ENCODE measurements at places on chromosomes 6 and 20. TPM values are rescaled to one million over a fixed set of nuclear protein-coding genes. Genes with fewer than 3 reads are reported as not detected.
A peak's percentile ranks its signal among the peaks of the same experiment; 100 is the strongest.

DNA sequence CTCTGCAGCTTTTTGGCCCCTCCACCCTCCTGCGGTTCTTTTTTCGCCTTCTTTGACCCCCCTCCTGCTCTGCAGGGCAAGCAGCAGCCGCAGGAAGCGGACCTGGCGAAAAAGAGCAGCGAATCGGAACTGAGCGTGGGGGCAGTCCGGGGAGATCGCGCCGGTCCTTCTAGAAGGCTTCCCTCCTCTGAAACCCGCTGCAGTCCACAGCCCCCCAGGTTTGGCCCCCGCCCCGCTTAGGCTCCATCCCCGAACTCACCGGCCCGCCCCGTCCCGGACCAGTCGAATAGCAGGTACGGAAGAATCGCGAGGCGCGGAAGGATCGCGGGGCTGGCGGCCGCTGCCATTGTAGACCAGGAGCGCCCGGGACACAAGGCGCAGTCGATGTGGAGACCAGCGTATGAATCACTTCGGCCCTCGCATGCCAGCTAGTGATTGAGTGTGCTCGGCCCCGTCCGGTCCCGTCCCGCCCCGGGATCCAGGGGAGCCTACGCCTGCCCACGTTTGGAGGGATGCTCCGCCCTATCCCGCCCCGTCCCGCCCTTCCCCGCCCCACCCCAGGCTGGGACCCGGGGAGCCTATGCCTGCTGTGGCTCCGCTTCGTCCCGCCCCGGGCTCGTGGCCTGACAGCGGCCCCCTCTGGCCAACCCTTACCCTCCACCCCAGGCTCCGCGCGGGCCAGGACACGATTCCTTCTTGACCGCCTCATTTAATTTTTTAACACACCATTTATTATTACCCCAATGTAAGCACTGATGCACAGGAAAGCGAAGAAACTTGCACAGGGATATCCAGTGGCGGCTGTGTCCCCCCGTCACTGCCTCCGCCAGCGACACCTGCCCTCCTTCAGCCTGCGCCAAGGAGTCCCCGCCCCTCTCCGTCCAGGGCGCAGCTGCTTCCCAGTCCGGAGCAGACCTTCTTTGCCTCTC lies at the start of gene ULBP3:
TSS of gene ULBP3 (minus strand) at position 402 of the 929 bp plus-strand sequence. CDS start at position 347, 55 bp downstream.
- H3K27me3 ChIP-seq, result no peaks in the 10 kb centered on the region
- no peaks in the 10 kb centered on the region for H3K36me3 ChIP-seq
- H3K4me3 ChIP-seq, result peak within 1 kb of the TSS; percentile 83
- 0 out of 2 replicates have a peak, but pooled peaks cover 7% of the 10 kb centered on the region for H3K4me1 ChIP-seq
- peak within 1 kb of the TSS; percentile 10 for H3K27ac ChIP-seq
- peak; percentile 98 for DNase-seq

DNA sequence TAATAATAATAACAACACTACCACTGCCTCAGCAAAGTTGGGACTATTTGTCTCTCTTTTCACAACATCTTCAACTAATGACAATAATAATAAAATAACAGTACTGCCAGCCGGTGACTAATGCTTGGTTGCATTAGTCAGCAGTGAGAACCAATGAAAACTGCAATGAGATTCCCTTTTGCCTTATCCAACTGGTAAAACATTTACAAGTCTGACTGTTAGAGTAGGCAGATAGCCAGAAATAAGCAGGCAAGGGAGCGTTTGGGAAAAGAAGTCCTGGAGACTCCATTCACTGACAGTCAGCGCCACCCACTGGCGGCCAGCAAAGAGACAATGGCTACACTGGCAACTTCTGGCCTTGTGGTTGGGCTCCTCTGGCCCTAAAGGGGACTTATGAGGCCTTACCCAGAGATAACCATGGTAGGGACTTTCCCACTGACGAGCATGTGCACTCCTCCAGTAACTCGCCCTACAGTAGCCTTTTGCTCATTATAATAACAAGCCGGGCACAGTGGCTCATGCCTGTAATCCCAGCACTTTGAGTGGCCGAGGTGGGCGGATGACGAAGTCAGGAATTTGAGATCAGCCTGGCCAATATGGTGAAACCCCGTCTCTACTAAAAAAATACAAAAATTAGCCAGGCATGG lies 3.4 kb upstream of the NSFL1C start:
- H3K27ac ChIP-seq, result peak overlapping the region; percentile 77
- no peaks in the 10 kb centered on the region for H3K36me3 ChIP-seq
- peak; percentile 97 for DNase-seq
- peak overlapping the region; percentile 47 for H3K4me3 ChIP-seq
- H3K4me1 ChIP-seq, result peaks cover 25% of the 10 kb centered on the region

GRCh38 chr20:57922083-57922482 lies 212.3 kb upstream of the PMEPA1 start:
- H3K4me3 ChIP-seq, result no peak overlapping the region
- no peaks in the 10 kb centered on the region for H3K36me3 ChIP-seq

GRCh38 chr6:131694832-131695426 lies 6.3 kb downstream of the OR2A4 start:
- peak; percentile 82 for DNase-seq
- H3K27me3 ChIP-seq, result no peaks in the 10 kb centered on the region
- H3K27ac ChIP-seq, result no peak overlapping the region

FAM83B gene
- not detected for total RNA-seq

ENPP3 gene
- total RNA-seq, result not detected

DNA sequence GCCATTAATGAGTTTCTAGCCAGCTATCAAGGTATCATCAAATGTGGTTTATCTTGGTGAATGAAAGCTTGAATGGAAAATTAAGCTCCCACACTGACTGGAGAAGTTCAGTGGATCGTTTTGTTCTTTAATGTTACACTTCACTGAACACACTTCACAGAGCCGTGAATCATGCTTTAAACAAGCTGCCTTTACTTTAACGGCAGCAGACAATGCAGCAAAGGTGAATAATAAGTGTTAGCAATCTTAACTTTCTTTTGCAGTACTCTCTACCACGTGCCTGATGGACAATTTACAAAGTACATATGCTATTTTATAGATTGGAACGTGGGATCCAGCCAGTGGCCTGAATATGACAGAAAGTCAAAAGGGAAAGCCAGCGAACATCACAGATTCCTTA lies 424.5 kb downstream of the GRIK2 start:
- no peaks in the 10 kb centered on the region for H3K27me3 ChIP-seq
- no peaks in the 10 kb centered on the region for H3K4me1 ChIP-seq
- H3K36me3 ChIP-seq, result no peaks in the 10 kb centered on the region
- H3K27ac ChIP-seq, result no peak overlapping the region

GRCh38 chr20:58058421-58059259 lies 169.8 kb downstream of the ANKRD60 start:
- no peak overlapping the region for H3K4me3 ChIP-seq
- DNase-seq, result no peak
- H3K4me1 ChIP-seq, result peaks cover 7% of the 10 kb centered on the region

GRCh38 chr6:53628354-53629119 lies 37.0 kb downstream of the KLHL31 start:
- peaks cover 12% of the 10 kb centered on the region for H3K27me3 ChIP-seq
- H3K27ac ChIP-seq, result peak overlapping the region; percentile 38
- H3K4me1 ChIP-seq, result 0 out of 2 replicates have a peak, but pooled peaks cover 11% of the 10 kb centered on the region
- no peaks in the 10 kb centered on the region for H3K36me3 ChIP-seq
- H3K4me3 ChIP-seq, result no peak overlapping the region

- H3K27me3 ChIP-seq, result no peaks in the 10 kb centered on the region
- peaks cover 60% of the 10 kb centered on the region for H3K4me1 ChIP-seq
- H3K27ac ChIP-seq, result peak overlapping the region; percentile 40
- no peaks in the 10 kb centered on the region for H3K36me3 ChIP-seq
Measured at GRCh38 chr6:72464791-72465691, 156.8 kb upstream of the KCNQ5 start.

ZNF391 gene
- total RNA-seq, result 4.7 TPM

DAAM2 gene
- 5.1 TPM for total RNA-seq

NUDT3 gene
- 11.5 TPM for total RNA-seq

DNA sequence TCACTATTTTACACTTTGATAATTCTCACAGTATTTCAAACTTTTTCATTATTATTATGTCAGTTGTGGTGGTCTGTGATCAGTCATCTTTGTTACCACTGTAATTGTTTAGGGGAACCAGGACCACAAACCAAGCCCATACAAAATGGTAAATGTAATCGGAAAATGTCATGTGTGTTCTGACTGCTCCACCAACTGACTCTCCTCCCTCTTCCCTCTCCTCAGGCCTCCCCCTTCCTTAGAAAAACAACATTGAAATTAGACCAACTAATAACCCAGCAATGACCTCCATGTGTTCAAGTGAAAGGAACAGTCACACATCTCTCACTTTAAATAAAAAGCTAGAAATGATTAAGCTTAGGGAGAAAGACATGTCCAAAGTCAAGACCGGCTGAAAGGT lies 63.8 kb downstream of the GMDS start:
- H3K27ac ChIP-seq, result no peak overlapping the region
- H3K27me3 ChIP-seq, result no peaks in the 10 kb centered on the region
- no peak overlapping the region for H3K4me3 ChIP-seq

- no peak overlapping the region for H3K27ac ChIP-seq
- no peaks in the 10 kb centered on the region for H3K27me3 ChIP-seq
- H3K4me3 ChIP-seq, result no peak overlapping the region
- H3K36me3 ChIP-seq, result peaks cover 31% of the 10 kb centered on the region
Measured at GRCh38 chr6:111339294-111339693, 143.7 kb downstream of the REV3L start.

PACSIN1 gene
- not detected for total RNA-seq

- H3K36me3 ChIP-seq, result no peaks in the 10 kb centered on the region
- H3K27ac ChIP-seq, result no peak overlapping the region
- DNase-seq, result no peak
- no peak overlapping the region for H3K4me3 ChIP-seq
Measured at GRCh38 chr6:45365036-45365435, 12.7 kb downstream of the SUPT3H start.

DNA sequence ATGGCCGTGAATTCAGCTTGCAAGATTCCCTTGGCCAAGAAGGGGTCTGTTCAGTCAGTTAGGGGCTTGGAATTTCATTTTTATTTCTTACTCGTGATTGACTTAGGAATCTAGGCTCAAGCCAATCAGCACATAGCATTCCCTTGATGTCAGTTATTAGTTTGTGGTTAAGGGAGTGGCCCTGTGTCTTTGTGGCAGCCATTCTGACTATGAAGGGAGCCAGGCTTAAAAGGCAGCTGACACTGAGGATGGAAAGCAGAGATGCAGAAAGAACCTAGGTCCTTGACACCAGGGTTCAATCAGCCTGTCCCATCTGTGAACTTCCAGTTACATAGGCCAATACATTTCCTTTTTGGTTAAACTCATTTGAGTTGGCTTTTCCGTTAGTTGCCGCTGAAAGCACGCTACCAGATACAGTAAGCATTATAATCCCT lies 48.1 kb downstream of the MCUR1 start:
- no peak overlapping the region for H3K4me3 ChIP-seq
- DNase-seq, result peak; percentile 80
- no peaks in the 10 kb centered on the region for H3K27me3 ChIP-seq
- H3K4me1 ChIP-seq, result peaks cover 43% of the 10 kb centered on the region
- no peaks in the 10 kb centered on the region for H3K36me3 ChIP-seq
- peak overlapping the region; percentile 58 for H3K27ac ChIP-seq

DNA sequence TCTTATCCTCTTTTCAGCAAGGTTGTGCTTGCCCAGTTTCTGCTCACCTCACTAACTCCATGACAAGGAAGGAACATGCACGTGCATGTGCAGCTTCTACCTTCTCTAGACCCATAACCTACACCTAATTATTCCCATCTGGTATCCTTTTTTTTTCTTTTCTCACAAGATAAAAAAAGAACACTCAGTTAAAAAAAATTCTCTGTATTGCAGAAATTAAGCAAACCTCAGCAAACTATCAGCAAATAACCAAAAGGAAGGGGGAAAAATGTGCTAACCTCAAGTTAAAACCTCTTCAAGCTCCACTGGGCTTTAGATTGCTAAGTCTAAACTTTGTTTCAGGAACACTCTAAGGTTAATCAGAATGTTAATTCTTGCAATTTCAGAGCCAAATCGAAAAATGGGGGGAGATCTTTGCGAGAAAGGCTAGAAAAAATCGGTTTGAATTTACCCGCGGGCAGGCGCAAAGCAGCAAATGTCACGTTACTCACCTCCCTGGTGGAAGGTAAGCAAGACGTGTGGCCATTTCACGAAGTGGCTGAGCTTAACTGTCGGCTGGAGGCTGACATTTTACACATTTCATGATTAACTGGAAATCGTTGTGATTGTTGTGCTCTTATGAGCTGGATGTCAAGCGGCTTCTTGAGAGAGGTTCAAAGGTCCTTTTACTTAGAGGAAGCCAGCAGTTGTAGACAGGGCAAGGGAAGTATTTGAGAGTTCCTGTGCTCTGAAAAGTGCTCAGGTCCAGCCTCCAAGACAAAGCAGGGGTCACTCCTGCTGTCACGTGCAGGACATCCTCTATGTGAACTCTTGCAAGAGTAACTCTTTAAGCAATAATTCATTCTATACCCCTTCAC lies 19.1 kb downstream of the TFAP2B start:
- no peak overlapping the region for H3K4me3 ChIP-seq
- H3K4me1 ChIP-seq, result no peaks in the 10 kb centered on the region
- no peak for DNase-seq

GRCh38 chr6:36389353-36389752 lies 1.9 kb upstream of the ETV7 start:
- no peak for DNase-seq
- H3K27me3 ChIP-seq, result peaks cover 9% of the 10 kb centered on the region
- no peaks in the 10 kb centered on the region for H3K36me3 ChIP-seq
- H3K4me3 ChIP-seq, result no peak overlapping the region

CD109 gene
- total RNA-seq, result 68.6 TPM

NOTCH4 gene
- 0.65 TPM for total RNA-seq

DNA sequence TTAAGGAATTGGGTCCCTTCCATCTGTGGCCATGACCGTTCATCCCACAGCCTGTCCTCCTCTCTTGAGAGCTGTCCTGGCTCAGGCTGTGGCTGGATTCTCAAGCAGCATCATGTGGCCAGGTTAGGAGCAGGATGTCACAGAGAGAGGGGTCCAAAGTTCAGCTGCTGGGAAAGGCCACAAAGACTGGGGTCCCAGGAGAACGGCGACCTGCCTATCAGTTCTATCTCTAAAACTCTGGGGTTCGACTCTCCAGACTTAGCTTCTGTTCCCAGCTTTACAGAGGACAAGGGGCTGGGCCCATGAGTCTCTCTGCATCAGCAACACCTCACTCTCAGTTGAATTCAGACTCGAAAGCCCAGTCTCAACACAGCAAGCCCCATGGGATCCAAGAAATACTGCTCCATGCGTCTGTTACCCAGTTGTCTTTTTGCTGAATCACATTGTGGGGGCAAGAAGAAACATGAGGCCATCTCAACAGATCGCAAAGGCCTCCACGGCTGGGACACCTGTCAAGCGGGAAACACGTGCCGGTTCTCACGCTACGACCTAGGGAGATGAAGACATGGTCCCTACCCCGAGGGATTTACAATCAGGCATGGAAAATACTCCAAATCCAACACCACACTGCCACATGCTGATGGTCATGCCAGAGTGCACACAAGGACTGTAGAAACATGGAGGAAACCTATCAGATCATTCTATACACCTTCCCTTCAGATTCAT lies 95.4 kb downstream of the SLC22A23 start:
- H3K36me3 ChIP-seq, result no peaks in the 10 kb centered on the region
- no peak overlapping the region for H3K27ac ChIP-seq
- no peaks in the 10 kb centered on the region for H3K27me3 ChIP-seq
- H3K4me3 ChIP-seq, result no peak overlapping the region

LST1 gene
- not detected for total RNA-seq

GRCh38 chr6:118646977-118647376 lies 4.4 kb downstream of the CEP85L start:
- H3K27ac ChIP-seq, result no peak overlapping the region
- no peak for DNase-seq
- H3K36me3 ChIP-seq, result no peaks in the 10 kb centered on the region
- no peaks in the 10 kb centered on the region for H3K27me3 ChIP-seq
- peaks cover 16% of the 10 kb centered on the region for H3K4me1 ChIP-seq

LAMA2 gene
- total RNA-seq, result 31.1 TPM

- DNase-seq, result no peak
- no peaks in the 10 kb centered on the region for H3K4me1 ChIP-seq
- H3K27ac ChIP-seq, result no peak overlapping the region
- H3K27me3 ChIP-seq, result no peaks in the 10 kb centered on the region
- no peaks in the 10 kb centered on the region for H3K36me3 ChIP-seq
Measured at GRCh38 chr20:40056171-40056570, 632.9 kb downstream of the MAFB start.

PBOV1 gene
- not detected for total RNA-seq

GRCh38 chr6:35081426-35081851 lies 59.7 kb downstream of the TCP11 start:
- H3K4me1 ChIP-seq, result no peaks in the 10 kb centered on the region
- H3K27ac ChIP-seq, result no peak overlapping the region
